ENCODE measurements at places on chromosomes 12 and 14. TPM values are rescaled to one million over a fixed set of nuclear protein-coding genes. Genes with fewer than 3 reads are reported as not detected.

The MAP4K5 gene
- total RNA-seq, result 92.1 TPM

The SERPINA3 gene
- total RNA-seq, result 13.6 TPM

The PIGH gene
- total RNA-seq, result 8.0 TPM

The C12orf60 gene
- 0.99 TPM for total RNA-seq

The OASL gene
- total RNA-seq, result not detected

The P2RX2 gene
- not detected for total RNA-seq

The TMEM229B gene
- total RNA-seq, result 0.81 TPM

The KMT2D gene
- total RNA-seq, result 23.8 TPM

The FGF23 gene
- not detected for total RNA-seq

The NR1H4 gene
- not detected for total RNA-seq

The SMIM41 gene
- 0.98 TPM for total RNA-seq

The DNAH10 gene
- total RNA-seq, result 0.82 TPM

The SYNE3 gene
- total RNA-seq, result 63.4 TPM

The NUAK1 gene
- total RNA-seq, result 3.0 TPM

The C14orf132 gene
- total RNA-seq, result 25.5 TPM

The UBE2N gene
- 18.6 TPM for total RNA-seq

The KRT74 gene
- total RNA-seq, result not detected

The GPR135 gene
- 4.3 TPM for total RNA-seq

The RBM23 gene
- 101 TPM for total RNA-seq

The ATP2A2 gene
- total RNA-seq, result 139 TPM

The NRL gene
- total RNA-seq, result 4.1 TPM

The SERPINA4 gene
- not detected for total RNA-seq

The SYCP3 gene
- 0.18 TPM for total RNA-seq

The TGFB3 gene
- total RNA-seq, result 9.9 TPM

The ASCL1 gene
- total RNA-seq, result not detected

The CIROP gene
- total RNA-seq, result not detected

The PRIMA1 gene
- 0.08 TPM for total RNA-seq

The HCAR3 gene
- not detected for total RNA-seq
